Effector CD4-positive, alpha-beta T cell (primary cell): ENCODE measurements at places on chromosomes 1 and 21.

DNA sequence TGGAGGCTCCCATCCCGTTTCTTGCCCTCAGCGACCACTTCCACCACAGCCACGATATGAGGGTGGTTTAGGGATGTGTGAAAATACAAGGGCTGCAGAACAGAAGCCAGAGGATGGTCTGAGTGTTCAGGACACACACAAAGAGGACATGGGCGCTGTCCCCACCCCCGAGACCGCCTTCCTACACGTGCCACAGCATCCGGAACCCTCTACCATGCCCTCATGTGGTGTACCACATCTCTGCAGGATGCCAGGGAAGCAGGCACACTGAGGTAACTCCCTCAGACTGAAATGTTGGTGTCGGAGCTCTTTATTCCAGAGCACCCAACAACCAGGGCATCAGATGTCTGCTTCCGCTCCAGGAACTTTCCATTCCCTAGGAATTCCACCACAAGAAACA is 23.1 kb downstream of the NPHP4 start:
- DNase-seq, result no peak

- DNase-seq, result no peak
Observed at GRCh38 chr1:209387271-209387968, 196.1 kb upstream of the CAMK1G start.

DNA sequence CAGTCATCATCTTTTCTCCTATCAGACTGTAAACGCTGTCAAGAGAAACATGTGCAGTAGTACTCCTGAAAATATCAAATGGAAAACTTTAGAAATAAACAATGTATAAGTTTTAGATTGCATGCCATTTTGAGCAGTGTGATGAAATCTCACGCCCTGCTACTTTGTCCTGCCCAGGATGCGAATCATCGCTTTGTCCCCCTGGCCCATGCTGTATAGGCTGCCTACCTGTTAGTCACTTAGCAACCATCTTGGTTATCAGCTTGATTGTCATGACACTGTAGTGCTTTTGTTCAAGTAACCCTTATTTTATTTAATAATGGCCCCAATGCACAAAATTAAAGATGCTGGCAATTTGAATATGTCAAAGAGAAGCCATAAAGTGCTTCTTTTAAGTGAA is 363.0 kb downstream of the ZP4 start:
- no peak for DNase-seq

DNA sequence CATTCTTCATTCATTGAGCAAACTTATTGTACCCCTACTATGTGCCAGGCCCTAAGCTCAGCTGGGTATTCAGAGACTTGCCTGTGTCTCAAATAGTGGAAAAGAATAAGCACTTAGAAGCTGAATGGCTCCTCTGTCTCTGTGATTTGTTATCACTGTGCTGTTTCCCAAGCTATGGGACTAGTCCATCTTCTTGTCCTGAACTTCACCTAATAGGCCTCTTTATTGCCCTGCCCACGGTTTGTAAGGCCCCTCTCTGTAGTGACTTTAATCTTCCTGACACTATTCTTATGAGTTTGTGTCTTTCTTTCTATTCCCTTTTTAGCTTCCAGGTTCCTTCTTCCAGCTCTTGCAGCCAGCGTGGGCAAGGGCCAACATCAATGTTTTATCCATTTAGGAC is 85.4 kb upstream of the LPGAT1 start:
- DNase-seq, result no peak

GRCh38 chr1:84259376-84259775 is 42.1 kb upstream of the SAMD13 start:
- no peak for DNase-seq

GRCh38 chr21:45541221-45542039 is 810 bp downstream of the SLC19A1 start:
- DNase-seq, result peak; percentile 69

- DNase-seq, result peak; percentile 52
Observed at GRCh38 chr1:144551543-144552424, 40.9 kb upstream of the PPIAL4F start.

DNA sequence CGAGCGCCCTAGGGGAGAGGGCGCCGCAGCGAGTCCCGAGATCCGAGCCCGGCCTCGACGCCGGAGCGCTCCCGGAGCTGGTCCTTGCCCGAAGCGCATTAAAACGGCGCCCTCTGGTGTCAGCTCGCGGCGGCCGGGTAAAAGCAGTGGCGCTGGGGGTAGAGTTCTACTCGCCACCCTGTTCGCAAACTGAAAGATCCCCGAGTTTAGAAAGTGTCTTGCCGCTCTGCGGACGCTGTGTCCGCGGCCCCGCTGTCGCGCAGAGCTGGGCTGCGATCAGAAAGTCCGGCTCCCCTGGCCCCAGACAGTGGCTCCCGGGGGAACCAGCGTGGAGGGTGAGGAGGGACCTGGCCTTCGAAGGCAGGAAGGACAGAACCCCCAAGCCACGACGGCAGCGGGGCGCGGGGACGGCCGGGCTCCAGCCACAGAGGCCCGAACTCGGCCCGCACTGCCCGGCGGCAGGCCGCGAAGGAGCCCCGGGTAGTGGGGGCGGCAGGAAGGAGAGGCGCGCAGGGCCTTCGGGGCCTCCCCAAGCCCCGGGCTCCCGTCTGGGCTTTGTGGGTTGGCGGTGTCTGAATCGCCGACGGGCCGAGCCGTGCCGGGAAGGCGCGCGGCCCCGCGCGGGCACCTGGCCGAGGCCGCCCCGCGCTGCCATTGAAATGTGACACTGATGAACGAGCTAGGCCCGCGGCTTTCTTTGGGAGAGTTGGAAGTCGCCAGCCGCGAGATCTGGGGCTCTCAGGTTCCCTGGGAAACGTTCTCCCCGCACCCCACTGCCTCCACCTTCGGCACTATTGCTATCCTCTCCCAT is 39.1 kb upstream of the NFIA start:
- DNase-seq, result peak; percentile 73
